ENCODE measurements at places on chromosomes 2 and 18.

DNA sequence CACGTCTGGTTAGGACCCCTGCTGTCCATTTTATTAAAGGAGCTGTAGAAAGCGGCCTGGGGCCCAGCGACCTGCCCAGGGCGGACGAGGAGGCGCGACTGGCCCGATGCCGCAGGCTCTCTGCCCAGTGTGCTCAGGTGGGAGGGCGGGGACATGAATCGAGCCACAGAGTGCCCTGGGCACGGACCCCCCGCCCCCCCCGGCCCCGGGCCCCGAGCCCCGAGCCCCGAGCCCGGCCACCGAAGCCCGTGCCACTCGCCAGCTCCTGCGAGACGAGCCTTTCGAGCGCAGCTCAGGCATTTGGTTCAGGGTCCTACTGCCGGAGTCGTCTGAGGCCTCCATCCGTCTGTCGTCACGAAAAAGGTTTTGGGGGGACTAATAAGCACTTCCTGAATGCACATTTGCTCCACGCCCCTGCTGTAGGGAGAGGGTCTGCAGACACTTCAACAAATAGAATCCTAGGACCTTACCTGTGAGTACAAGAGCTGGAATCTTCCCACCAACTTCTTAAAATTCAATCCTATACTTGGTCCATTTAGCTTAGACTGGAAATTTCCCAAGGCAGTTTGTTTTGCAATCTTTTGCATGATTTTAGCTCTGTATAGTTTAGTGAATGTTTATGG, 602 bp upstream of the ADAM17 start:
- no peak for DNase-seq

- no peak for DNase-seq
These were observed 35.1 kb upstream of the SLC14A2 start for GRCh38 chr18:45580127-45580526.

- DNase-seq, result no peak
These were observed 353.8 kb upstream of the SPRED2 start for GRCh38 chr2:65786007-65786717.

GRCh38 chr2:234267534-234267933, 217.0 kb downstream of the SPP2 start:
- DNase-seq, result no peak

GRCh38 chr2:37375741-37376288, 31.4 kb downstream of the QPCT start:
- no peak for DNase-seq

DNA sequence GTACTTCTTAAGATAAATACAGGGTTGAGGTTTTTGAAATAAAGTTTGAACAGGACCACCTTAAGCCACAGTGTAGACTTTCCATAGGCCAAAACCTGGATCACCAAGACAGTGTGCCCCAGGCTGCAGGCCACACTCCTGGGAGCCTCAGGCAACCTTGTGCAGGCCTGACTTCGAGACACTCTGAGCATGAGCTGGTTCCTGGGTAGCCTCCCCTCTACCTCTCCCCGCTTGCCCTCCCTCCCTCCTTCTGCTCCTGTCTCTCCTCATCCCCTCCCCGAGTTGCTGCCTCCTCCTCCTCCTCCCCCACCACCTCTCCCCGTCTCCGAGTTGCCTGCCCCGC, 10.6 kb upstream of the PROC start:
- DNase-seq, result no peak

- no peak for DNase-seq
These were observed 87.8 kb downstream of the LRATD1 start for GRCh38 chr2:14720319-14720718.

GRCh38 chr2:52135235-52135634, 1103.3 kb upstream of the NRXN1 start:
- no peak for DNase-seq

GRCh38 chr2:101974663-101975062, 17.1 kb upstream of the IL1R2 start:
- no peak for DNase-seq

- DNase-seq, result no peak
These were observed 98.6 kb downstream of the BCL2L11 start for GRCh38 chr2:111219285-111219684.

- DNase-seq, result no peak
These were observed 46.1 kb upstream of the SH3BP4 start for GRCh38 chr2:234905547-234906265.

GRCh38 chr2:120834206-120834605, 98.5 kb downstream of the GLI2 start:
- DNase-seq, result no peak

GRCh38 chr2:239321596-239322415, 79.0 kb downstream of the HDAC4 start:
- no peak for DNase-seq

DNA sequence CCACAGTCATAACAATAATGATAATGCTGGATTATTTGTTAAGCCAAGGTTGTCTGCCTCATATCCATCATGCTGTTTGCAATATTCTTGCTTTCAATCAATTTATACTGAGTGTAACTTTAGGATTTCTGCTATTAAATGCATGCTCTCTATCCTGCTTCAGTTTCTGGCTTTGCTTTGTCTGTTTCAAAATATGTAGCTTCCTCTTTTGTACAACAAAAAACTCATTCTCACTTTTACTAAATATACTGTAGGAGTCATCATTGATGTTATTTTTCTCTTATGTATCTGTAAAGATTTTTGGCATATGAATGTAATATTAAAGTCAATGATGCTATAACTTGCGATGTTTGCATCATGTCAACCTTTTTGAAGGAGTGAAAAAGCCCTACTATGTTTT, 149.3 kb downstream of the GPD2 start:
- DNase-seq, result no peak

Data from NCI-H1417 treated with DMSO at 0.1 percent for 48 hours (cell line).